PC-9 (cell line): ENCODE measurements at places on chromosomes 12 and 14.

DNA sequence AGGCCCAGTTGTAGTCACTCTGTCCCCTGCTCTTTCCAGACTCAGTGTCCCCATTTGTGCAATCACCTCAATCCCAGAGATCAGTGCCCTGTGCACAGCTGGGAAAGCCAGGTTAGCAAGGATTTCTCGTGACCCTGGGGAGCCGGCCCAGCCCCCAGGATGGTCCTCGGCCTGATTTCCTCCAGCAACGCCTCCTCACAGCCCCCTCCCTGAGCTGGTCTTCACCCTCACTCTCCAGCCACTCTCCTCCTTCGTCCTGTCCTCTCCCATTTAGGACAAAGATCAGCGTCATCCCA lies 194.8 kb upstream of the C14orf180 start:
- no peak for DNase-seq

- DNase-seq = no peak
Measured at GRCh38 chr14:72839753-72840607, 53.9 kb downstream of the DPF3 start.

- DNase-seq = peak; percentile 81
Measured at GRCh38 chr12:94553130-94553519, 93.5 kb upstream of the CEP83 start.

GRCh38 chr14:75301666-75302325 lies 23.2 kb downstream of the FOS start:
- DNase-seq = no peak

DNA sequence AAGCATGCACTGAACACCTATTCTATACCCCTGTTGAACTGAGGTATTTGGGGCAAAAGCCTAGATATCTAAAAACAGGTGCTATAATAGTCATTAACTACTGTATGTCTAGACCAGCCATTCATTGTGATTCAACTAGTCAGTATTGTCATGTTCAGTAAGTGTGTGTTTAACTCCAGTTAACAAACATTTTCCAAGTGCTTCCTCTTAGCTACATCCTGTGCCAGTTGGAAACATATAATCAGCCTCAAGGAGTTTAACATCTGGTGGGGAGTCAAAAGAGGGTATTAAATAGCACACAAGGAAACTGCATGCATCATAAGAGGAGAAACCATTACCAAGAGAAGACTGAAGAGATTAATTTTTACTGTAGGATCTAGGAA lies 20.4 kb downstream of the TMTC1 start:
- DNase-seq = no peak

DNA sequence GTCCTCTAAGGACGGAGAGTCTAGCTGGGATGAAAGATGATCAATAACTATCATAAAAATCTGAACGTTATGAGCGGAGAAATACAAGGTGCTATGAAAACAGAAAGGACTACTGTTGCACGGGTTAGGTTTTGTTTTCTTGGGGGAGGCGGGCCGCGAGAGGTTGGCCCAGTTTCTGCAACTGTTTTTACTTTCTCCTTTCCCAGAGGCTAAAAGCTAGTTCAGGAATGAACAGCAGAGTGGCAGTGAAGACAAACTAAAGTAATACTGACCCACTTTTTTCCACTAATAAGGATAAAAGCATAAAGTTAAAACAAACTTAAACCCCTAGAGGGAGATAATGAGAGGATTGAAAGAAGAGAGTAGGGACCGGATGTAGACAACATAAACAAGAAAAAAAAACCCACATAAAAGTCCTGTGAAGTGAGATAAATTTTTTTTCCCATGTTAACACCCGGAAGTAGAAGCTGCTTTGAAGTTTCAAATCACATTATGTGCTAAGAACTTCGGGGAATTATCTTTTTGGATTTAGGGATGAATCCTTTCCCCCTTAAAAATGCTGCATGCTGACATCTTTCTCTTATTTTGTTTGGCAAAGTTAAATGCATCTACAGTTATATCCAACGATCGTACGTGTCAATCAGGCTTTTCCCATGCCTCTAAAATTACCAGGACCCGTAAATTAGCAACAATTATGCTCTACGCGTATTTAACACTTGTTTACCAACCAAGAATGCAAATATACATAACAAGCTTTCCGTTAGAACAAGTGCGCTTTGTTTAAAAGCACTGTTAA lies 1.0 kb upstream of the CDK17 start:
- DNase-seq = peak; percentile 28

DNA sequence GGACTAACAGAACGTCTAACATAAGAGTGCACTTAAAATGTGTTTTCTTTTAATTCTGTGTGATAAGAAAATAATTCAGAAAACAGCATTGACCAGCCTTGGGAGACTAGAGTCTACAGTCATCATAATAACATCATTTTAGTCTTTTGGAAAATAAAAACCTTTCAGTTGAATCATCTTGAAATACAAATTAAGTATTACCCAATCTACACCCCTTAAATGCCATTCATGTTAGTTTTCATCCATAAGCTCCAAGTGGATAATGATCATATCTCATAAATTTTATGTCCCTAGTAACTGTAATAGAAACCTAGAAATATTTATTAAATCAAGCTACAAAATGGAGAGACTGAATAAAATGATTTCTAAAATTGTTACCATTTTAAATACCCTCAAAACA lies 32.4 kb downstream of the EPS8 start:
- no peak for DNase-seq

GRCh38 chr14:82362452-82362851 lies 828.8 kb upstream of the SEL1L start:
- no peak for DNase-seq

DNA sequence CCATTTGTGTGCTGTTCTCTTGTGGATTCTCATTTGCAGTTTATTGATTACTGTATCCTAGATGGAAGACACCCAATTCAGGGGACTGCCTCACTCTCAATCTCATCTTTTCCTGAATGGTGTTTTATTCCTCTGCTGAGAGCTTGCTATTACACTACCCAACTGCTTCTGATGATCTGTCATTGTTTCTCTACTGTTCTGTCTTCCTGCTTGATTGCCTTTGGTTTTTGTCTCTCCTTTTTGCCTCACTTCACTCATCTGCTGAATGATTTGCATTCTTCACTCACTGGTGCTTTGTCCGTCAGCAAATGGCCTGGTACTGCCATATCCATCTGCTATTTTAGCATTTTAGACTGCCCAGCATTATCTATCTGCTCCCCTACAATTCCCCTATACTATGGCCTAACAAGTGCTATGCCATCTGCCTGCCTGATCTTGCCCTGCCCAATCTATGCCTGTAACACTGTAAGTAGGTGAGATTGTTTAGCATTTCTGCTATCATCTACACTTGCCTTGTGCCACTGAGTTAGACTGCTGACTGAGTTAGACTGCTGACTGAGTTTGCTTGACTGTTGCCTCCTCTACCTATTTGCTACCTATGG lies 335.1 kb downstream of the GPHN start:
- DNase-seq = no peak

DNA sequence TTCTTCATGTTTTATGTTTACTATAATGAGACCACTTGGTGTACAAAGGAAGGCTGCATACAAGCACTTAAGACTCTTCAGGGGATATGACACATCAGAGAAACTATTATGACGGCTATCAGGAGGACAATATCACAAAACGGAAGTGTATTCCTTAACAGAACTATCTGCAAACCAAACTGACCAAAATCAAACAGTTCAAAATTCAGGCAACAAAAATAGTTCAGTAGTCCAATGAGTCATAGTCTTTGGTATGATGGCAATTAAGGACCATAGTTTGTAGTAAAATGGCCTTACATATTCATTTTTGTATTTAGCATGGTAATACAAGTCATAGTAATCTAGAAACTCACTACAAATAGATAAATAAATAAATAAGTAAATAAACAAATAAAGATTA lies 1638.7 kb upstream of the SEL1L start:
- no peak for DNase-seq

GRCh38 chr14:104865081-104865630 lies at the start of gene CEP170B:
CEP170B (plus strand) TSS chr14:104865268; CDS start chr14:104868451, 3,183 bp downstream.
- peak; percentile 51 for DNase-seq

DNA sequence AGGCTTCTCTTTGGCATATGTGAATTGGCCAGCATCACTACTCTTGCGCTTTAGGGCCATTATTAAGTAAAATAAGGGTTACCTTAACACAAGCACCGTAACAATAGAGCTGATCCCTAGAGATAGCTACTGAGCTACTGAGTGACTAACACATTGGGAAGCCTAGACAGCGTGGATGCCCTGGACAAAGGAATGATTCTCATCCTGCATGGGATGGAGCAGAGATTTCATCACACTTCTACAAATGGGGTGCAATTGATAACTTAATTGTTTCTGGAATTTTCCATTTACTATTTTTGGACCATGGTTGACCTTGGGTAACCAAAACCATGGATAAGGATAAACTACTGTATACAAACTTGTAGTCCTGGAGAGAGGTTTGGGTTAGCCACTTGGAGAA lies 57.1 kb downstream of the FBXO34 start:
- no peak for DNase-seq

DNA sequence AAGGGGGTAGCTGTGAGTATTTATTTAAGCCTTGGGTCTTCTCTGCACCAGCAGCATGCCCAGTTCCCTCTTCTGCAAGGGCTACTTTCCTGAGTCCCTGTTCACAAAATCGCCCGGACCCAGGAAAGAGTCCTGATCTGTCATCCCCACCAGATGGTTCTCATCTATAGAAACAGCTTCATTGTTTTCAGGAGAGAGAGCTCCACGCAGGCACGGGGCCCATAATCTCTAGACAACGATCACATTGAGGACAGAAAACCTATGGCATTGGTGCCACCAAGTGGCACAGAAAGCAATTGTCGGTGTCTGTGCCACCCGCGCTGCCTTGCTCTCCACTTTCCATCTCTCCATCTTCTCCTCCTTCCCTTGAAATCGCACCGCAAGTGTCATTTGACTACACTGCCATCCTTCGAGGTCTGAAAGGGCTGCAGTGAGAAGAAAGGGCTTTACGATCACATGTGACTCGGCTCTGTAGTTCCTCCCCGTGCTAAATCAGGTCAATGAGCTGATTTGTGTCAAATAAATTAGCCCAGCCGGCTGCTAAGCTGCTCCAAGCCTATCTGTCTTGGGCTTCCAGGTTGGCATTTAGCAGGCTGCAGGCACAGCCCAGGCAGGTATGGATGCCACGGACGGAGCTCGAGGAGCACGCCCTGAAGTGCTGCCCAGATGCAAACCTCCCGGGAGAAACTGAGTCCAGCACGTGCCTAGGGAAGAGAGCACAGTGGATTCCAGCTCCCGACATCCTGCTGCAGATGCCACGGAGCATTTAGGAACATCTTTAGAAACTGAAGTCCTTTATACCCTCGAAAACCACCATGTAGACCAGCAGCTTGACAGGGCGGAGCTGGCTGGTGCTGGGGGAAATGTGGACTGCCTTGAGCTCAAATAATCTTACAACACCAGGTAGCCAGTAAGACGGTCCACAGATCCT lies 28.8 kb downstream of the SPRING1 start:
- DNase-seq = peak; percentile 60

- no peak for DNase-seq
Measured at GRCh38 chr12:11744410-11744801, 94.9 kb downstream of the ETV6 start.

- DNase-seq = no peak
Measured at GRCh38 chr14:91295276-91295845, 50.9 kb upstream of the GPR68 start.

DNA sequence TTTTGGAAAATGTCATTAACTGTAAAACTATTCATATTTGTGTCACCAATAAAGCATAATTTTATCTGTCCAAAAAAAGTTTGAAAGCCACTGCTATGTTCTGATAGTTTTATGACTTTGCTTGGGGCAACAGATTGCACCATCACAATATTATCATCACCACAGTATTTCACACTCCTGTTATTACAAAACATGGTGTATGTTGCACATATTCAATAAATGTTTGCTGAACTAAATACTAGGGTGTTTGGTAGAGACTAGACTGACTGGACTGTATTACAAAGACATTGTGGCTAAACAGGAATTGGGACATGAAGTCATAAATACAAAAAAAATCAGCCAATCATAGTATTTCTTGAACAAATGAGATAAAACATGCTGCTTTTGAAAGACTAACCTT lies 55.1 kb downstream of the PAWR start:
- peak; percentile 80 for DNase-seq
